ENCODE measurements at places on chromosomes 11 and 22.

GRCh38 chr11:68300076-68300830 is 12.1 kb upstream of the LRP5 start:
- DNase-seq = no peak

GRCh38 chr22:27466778-27467438 is 334.6 kb downstream of the MN1 start:
- DNase-seq = no peak

GRCh38 chr22:24148266-24149197 is 32.8 kb upstream of the SUSD2 start:
- DNase-seq = no peak

- no peak for DNase-seq
Observed at GRCh38 chr22:48713272-48714205, 1114.1 kb downstream of the BRD1 start.

- no peak for DNase-seq
Observed at GRCh38 chr11:66188580-66188979, 79.9 kb upstream of the RAB1B start.

- DNase-seq = no peak
Observed at GRCh38 chr11:123413636-123414035, 16.4 kb upstream of the GRAMD1B start.

- no peak for DNase-seq
Observed at GRCh38 chr22:44639891-44640617, 62.0 kb upstream of the PRR5 start.

- DNase-seq = no peak
Observed at GRCh38 chr11:31687861-31688260, 123.3 kb downstream of the PAX6 start.

- no peak for DNase-seq
Observed at GRCh38 chr11:131584785-131585592, 214.6 kb downstream of the NTM start.

DNA sequence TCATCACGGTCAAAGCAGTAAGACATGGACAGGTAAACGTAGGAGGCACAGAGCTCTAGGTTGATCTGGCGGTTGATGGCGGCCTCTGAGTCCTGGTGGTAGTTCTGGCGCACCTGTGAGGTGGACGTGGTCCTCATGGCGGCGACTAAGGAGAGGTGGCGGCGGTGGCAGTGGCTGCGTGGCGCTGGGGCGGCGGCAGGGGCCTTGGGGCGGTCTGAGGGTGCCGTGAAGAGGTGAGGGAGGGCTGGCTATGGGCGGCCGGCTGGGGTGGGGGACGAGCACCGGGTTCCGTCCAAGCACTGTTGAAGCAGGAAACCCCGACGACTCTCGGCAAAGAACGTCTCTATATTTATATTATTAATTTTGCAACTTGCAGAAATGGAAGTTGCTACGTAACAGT is 85.6 kb downstream of the RSF1 start:
- no peak for DNase-seq

DNA sequence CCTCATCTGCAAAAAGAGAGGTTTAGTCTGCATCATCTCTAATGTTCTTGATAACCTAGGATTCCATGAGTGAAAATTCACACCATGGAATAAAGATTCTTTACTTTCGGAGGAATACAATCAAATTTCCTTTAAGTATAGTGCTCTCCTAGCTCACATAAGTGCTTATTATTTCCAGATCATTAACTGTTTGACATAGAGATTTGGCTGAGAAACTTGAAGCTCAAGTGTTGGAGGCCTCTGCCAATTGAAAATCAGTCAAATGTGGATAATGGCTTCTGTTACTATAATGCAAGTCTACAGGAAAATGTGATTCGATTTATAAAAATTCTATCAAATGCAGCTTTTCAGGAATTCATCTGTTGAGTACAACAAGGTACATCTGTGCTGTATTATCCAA is 144.6 kb downstream of the KIF18A start:
- DNase-seq = no peak

DNA sequence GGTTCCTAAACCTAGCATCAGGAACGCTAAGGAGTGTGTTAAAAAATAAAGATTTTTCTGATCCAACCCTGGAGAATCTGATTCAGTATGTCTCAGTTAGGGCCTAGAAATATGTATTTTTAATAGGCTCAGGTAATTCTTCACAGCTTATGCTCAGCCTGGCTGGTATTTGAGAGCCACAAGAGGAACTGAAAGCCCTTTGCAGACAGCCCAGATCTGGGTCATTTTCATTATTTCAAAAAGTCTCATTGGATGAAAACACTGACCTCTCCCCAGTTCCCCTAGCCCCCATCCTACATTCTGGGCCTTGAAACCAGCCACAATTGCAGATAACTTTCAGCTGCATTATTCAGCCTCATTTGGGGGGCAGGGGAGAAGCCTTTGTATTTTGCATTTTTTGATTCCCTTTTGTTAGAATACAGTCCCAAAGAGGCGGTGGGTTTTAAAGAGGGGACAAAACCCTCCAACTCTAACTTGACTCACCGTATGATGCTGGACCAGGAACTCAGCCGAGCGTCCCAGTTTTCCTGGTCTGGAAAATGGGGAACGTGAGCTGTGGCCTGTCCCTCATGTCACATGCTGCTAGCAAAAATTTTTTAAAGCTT is 66.0 kb upstream of the LARGE1 start:
- DNase-seq = no peak

DNA sequence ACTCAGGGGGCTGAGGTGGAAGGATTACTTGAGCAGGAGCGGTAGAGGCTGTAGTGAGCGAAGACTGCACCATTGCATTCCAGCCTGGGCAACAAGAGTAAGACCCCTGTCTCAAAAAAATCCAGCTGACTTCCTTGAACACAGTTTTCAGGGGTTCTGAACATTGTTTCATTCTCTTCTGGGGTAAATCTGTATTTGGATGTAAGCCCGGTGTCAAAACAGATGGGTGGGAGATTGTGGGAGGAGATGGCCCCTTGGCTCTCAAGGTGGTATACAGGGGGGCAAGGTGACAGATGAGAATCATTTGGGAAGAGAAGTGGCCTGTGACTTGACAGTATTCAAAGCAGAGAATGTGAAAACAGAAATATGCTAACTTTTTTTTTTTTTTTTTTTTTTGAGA is 4.8 kb downstream of the ESAM start:
- no peak for DNase-seq

GRCh38 chr11:57566005-57566904 is 1.2 kb downstream of the UBE2L6 start:
- DNase-seq = no peak

DNA sequence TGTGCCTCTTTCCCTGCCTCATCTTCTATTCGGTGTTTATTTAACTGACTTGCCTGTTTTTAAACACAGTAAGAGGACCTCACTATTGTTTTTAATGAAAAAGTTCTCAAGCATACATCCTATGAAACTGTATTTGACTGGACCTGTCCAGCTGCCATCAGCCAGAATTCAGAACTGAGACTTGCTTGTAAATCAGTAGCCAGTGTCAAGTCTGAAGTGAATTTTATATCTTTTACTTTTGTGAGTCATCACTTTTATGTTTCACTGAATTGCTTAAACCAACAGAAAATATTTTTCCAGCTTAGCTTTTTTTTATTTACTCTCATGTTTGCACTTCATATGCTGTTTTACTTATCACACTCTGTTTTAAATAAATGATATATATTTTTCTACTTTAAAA is 88.3 kb downstream of the LUZP2 start:
- DNase-seq = no peak

All from stimulated activated CD8-positive, alpha-beta memory T cell treated with anti-CD3 and anti-CD28 coated beads, Interleukin-4, amount 100 ng/mL, for 1 hour (primary cell).